ENCODE measurements at places on chromosomes 3 and 15.

DNA sequence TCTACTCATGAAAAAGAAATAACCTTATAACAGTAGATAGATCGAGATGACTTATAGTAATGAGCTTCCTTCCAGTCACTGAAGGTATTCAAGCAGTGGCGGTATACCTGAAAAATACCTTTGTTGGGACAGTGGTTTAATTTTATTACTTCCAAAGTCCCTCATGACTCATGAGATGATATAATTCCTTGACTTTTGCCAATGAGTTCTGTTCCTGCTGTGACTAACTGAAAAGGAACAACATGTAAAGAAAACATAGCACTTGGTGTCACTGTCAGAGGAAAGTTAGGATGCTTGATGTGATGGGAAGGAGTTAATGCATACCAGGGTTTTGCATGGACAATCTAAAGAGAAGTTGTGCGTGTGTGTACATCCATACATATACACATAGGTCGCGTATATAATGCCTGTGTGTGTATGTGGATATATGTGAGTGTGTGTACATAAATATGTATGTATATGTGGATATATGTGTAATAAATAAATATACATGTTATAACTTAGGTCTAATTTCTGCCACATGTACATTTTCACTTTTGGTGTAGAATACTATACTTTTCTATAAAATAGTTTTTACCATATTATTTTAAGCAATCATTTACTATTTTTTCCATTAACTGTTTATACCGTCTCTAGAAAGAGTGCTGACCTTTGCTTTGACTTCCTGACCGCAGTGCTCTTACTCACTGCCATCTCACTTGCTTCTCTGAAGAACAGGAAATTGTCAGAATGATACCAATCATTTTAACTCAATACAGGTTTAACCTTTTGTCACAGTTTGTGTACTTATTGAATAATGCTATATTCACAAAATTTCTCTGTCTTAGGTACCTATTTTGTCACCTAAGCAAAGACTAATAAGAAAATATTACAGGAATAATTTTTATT is 12.6 kb upstream of the PAK2 start:
- peaks cover 19% of the 10 kb centered on the region for H3K4me1 ChIP-seq
- H3K27me3 ChIP-seq, result no peaks in the 10 kb centered on the region
- H3K36me3 ChIP-seq, result peaks cover 7% of the 10 kb centered on the region
- H3K4me3 ChIP-seq, result no peak overlapping the region

DNA sequence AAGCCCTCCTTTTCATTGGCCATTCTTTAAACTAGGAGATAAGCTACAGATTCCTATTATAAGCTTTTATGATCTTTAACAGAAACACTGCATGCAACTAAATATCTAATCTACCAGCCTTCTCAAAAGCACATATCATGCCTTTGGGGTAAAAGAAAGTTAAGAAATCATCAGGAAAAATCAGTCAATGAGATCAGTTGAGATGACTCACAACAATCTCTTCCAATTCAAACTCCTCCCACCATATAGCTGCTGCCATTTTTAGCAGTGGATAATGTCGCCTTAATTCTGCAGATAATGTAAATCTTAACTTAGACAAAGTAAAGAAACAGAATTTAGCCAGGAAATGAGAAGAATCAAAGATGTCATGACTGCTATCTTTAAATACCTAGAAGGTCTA is 135.2 kb upstream of the BCL6 start:
- no peaks in the 10 kb centered on the region for H3K27me3 ChIP-seq
- no peaks in the 10 kb centered on the region for H3K36me3 ChIP-seq
- no peak for DNase-seq

GRCh38 chr3:73270839-73271483 is 209.5 kb downstream of the EBLN2 start:
- DNase-seq, result no peak
- no peaks in the 10 kb centered on the region for H3K27me3 ChIP-seq
- H3K4me3 ChIP-seq, result no peak overlapping the region

- no peak overlapping the region for H3K4me3 ChIP-seq
- H3K27ac ChIP-seq, result no peak overlapping the region
- no peaks in the 10 kb centered on the region for H3K27me3 ChIP-seq
- no peaks in the 10 kb centered on the region for H3K4me1 ChIP-seq
These were observed 28.5 kb upstream of the CFAP161 start for GRCh38 chr15:81105545-81105944.

- H3K27ac ChIP-seq, result no peak overlapping the region
- H3K4me3 ChIP-seq, result no peak overlapping the region
- no peaks in the 10 kb centered on the region for H3K36me3 ChIP-seq
- no peaks in the 10 kb centered on the region for H3K4me1 ChIP-seq
- DNase-seq, result no peak
These were observed 117.3 kb upstream of the PRR20G start for GRCh38 chr3:127405010-127405598.

- H3K36me3 ChIP-seq, result no peaks in the 10 kb centered on the region
- no peaks in the 10 kb centered on the region for H3K27me3 ChIP-seq
- no peaks in the 10 kb centered on the region for H3K4me1 ChIP-seq
- no peak overlapping the region for H3K27ac ChIP-seq
- no peak for DNase-seq
These were observed 27.7 kb downstream of the TRAK1 start for GRCh38 chr3:42118762-42119361.

- H3K27me3 ChIP-seq, result no peaks in the 10 kb centered on the region
- no peak overlapping the region for H3K27ac ChIP-seq
- no peak for DNase-seq
- no peak overlapping the region for H3K4me3 ChIP-seq
- no peaks in the 10 kb centered on the region for H3K36me3 ChIP-seq
- no peaks in the 10 kb centered on the region for H3K4me1 ChIP-seq
These were observed 11.3 kb downstream of the SLCO2A1 start for GRCh38 chr3:134018406-134018805.

DNA sequence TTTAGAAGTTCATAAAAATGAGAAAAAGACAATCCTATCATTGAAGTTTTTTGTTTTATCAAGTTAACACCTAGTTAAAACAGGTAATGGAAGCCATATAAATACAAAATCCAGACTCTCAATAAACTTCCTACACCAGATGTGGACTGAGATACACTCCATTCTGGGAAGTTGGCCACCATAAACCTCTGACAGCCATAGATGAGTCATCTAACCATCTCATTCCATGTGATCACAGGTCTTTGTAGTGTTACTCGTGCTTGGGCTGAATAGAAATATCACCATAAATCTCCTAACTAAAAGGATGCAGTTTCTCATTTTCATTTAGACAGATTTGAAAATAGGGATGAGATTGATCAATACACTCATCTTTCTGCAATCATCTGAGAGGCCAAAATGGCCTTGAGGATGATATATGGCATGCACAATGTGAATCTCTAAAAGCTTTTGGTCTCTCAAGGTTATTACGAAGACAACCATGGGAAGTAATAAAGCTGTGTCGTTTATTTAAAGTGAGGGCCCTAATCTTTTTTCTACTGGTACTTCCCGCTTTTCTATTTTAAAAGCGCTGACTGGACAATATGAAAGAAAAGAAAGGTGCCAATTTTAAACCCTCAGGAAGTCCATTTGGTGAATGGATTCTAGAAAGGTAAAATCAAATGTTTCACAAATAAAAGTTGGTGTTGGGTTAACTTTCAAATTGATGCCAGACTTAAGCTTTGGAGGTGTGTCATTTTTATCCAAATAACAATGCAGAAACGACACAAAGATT is 155.5 kb downstream of the POLR2M start:
- H3K27me3 ChIP-seq, result peaks cover 2% of the 10 kb centered on the region
- H3K4me1 ChIP-seq, result no peaks in the 10 kb centered on the region
- DNase-seq, result no peak
- H3K27ac ChIP-seq, result no peak overlapping the region

DNA sequence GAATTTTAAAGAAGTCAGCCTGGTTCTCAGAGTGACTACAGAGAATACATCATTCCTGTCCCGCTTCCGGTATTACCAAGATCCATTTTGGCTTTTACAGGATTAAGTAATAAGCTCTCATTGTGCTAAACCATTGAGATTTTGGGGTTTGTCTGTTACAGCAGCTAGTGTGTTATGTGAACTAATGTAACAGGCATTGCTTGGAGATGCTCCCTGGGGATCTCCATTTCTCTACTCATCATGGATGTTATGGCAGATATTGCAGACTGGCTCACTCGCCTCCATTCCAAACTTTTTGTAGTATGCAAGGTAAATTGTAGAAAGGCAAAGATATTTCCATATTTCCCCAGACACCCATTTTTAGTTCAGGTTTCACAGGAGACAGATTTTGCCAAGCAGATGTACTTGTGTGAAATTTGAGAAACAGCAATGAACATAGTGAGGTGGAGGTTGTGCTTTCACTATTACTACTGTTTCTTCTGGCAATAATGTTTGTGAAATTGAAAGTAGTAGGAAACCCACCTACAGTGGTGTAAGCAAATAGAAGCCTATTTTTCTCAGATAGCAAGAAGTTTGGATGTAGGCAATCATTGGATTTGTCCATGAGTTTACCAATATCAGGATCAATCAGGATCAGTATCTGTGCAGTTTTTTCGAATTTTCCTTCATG is 177.1 kb upstream of the GALNT15 start:
- no peak overlapping the region for H3K4me3 ChIP-seq
- no peak overlapping the region for H3K27ac ChIP-seq
- no peaks in the 10 kb centered on the region for H3K27me3 ChIP-seq

DNA sequence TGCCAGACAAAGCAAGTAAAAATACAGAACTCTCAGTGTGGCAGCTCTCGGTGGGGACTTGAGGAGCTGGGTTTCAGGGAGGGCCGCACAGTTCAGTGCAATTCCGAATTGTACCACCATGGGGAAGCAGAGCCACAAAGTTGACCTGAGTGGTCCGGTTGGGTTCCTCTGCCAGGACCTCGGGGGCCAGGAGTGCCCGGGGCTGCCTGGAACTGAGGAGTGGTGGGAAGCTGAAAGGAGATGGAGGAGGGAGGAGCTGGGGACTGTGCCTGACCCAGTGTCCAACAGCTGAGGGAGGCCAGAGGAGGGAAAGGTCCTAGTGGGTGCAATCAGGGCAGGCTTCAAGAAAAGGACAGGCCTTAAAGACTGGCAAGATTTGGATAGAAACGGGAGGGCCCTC is 32.2 kb upstream of the TRH start:
- H3K4me1 ChIP-seq, result no peaks in the 10 kb centered on the region
- H3K27me3 ChIP-seq, result no peaks in the 10 kb centered on the region
- no peaks in the 10 kb centered on the region for H3K36me3 ChIP-seq
- H3K4me3 ChIP-seq, result no peak overlapping the region
- no peak for DNase-seq

DNA sequence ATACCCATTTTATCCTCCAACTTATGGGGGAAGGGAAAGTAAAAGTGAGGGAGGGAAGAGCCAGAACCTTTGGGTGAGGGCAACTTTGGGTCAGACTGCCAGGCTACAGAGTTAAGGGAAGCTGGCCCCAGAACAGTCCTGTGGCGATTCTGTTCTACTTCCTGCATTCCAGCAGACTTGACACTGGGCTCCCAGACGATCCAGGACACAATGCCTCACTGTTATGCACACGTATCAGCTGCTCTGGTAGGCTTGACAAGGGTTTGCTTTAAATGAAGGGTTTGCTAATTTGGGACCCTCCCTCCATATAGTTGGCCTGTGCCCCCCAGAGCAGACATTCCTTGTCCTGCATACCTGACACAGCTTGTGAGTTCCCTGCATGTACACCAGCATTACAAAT is 10.7 kb downstream of the GORASP1 start:
- no peak overlapping the region for H3K4me3 ChIP-seq
- no peaks in the 10 kb centered on the region for H3K4me1 ChIP-seq
- H3K27ac ChIP-seq, result no peak overlapping the region
- H3K27me3 ChIP-seq, result no peaks in the 10 kb centered on the region
- no peak for DNase-seq
- H3K36me3 ChIP-seq, result peaks cover 73% of the 10 kb centered on the region

DNA sequence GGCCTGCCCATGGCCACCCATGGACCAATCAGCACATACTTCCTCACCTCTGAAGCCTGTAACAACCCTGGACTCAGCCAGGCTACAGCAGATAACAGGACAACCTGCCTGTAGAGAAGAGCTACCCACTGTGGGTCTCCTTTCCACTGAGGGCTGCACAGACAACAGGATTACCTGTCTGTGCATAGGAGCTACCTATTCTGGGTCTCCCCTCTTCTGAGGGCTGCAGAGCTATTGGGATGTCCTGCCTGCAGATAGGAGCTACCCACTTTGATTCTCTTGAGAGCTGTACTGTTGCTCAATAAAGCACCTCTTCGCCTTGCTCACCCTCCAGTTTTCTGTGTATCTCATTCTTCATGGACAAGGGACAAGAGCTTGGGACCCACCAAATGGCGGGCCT is 23.8 kb upstream of the CHST2 start:
- DNase-seq, result no peak
- no peaks in the 10 kb centered on the region for H3K4me1 ChIP-seq
- no peaks in the 10 kb centered on the region for H3K36me3 ChIP-seq
- no peak overlapping the region for H3K27ac ChIP-seq
- H3K27me3 ChIP-seq, result no peaks in the 10 kb centered on the region

- no peaks in the 10 kb centered on the region for H3K27me3 ChIP-seq
- H3K27ac ChIP-seq, result no peak overlapping the region
- no peaks in the 10 kb centered on the region for H3K4me1 ChIP-seq
- H3K36me3 ChIP-seq, result no peaks in the 10 kb centered on the region
- no peak overlapping the region for H3K4me3 ChIP-seq
- no peak for DNase-seq
These were observed 5.5 kb downstream of the UROC1 start for GRCh38 chr3:126512026-126512425.

GRCh38 chr15:89034305-89034704 is 54.0 kb upstream of the ABHD2 start:
- DNase-seq, result no peak
- no peaks in the 10 kb centered on the region for H3K27me3 ChIP-seq
- H3K4me3 ChIP-seq, result no peak overlapping the region
- no peak overlapping the region for H3K27ac ChIP-seq
- no peaks in the 10 kb centered on the region for H3K4me1 ChIP-seq
- no peaks in the 10 kb centered on the region for H3K36me3 ChIP-seq

- H3K4me3 ChIP-seq, result no peak overlapping the region
- H3K27me3 ChIP-seq, result no peaks in the 10 kb centered on the region
- H3K36me3 ChIP-seq, result no peaks in the 10 kb centered on the region
- no peak for DNase-seq
These were observed 301.0 kb upstream of the UMPS start for GRCh38 chr3:124429129-124429815.

DNA sequence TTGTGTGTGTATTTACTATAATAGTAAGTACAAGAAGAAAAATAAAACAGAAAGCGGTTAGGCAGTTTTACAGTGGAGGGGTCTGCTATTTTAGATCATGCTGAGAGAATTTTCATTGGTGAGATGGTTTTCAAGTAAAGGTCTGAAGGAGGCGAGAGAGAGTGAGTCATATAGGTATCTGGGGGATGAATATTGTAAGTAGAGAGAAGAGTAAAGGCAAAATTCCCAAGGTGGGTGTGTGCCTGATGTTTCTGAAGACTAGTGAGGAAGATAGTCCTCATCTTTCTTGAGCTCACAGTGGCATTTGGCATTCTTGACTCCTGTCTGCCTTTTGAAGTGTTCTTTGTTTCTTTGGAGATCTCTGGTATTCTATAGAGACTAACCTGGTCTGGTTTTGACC is 38.6 kb downstream of the CRYBG3 start:
- no peaks in the 10 kb centered on the region for H3K36me3 ChIP-seq
- no peak overlapping the region for H3K4me3 ChIP-seq
- DNase-seq, result no peak
- H3K27me3 ChIP-seq, result no peaks in the 10 kb centered on the region
- no peaks in the 10 kb centered on the region for H3K4me1 ChIP-seq

- no peaks in the 10 kb centered on the region for H3K27me3 ChIP-seq
- H3K27ac ChIP-seq, result no peak overlapping the region
- no peak overlapping the region for H3K4me3 ChIP-seq
- no peaks in the 10 kb centered on the region for H3K36me3 ChIP-seq
These were observed 47.0 kb downstream of the BOC start for GRCh38 chr3:113258361-113258760.

- H3K4me1 ChIP-seq, result no peaks in the 10 kb centered on the region
- H3K27ac ChIP-seq, result no peak overlapping the region
- no peak for DNase-seq
- H3K36me3 ChIP-seq, result no peaks in the 10 kb centered on the region
- H3K4me3 ChIP-seq, result no peak overlapping the region
- H3K27me3 ChIP-seq, result no peaks in the 10 kb centered on the region
These were observed 331.0 kb upstream of the RARB start for GRCh38 chr3:25097023-25097422.
